Stimulated activated CD8-positive, alpha-beta memory T cell treated with anti-CD3 and anti-CD28 coated beads, Interleukin-2, amount 100 ng/mL, for 1 hour (primary cell): ENCODE measurements at places on chromosomes 4 and X.

DNA sequence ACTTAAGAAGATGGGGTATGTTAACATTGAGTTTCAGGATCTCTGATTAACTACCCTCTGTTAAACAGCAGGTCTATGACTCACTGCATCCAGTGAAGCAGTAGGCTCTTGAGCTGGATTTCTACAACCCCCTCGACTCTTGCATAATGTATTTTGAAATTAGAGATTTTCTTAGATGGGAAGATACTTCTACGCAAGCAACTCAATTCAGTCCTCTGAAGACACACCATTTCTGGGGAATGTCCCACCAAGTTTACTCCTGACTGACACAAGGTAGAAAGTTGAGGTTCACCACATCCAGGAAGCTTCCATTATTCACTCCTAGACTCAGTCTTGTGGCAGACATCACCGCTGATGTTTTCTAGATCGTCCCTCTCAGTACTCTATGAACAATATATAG is 12.9 kb downstream of the PALLD start:
- DNase-seq: no peak

GRCh38 chr4:109944591-109944990 is 31.9 kb downstream of the EGF start:
- DNase-seq: no peak

DNA sequence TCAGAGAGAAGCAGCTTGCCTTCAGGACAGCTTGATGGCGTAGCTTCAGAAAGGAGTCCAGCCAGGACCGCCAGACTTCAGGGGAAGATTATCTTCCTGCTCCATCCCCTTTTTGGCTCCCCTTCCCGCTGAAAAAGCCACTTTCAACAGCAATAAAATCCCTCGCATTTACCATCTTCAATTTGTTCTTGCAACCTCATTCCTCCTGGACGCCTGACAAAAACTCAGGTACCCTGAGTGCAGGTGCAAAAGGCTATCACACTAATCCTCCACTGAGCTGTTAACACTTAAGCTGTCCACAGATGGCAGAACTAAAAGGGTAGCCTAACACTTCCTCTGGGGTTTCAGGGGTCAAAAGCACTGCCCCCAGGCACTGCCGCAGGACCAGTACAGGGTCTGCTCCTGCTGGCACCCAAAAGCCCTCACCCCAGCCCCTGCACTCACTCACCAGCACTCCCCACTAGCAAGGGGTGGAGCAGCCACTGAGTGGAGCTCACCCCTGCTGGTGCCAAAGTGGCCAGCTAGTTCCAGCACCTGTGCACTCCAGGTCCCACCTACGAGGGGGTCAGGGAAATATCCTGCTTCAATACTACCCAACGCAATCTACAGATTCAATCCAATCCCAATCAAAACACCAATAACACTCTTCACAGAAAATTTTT is 145.8 kb downstream of the ADGRA3 start:
- no peak for DNase-seq

DNA sequence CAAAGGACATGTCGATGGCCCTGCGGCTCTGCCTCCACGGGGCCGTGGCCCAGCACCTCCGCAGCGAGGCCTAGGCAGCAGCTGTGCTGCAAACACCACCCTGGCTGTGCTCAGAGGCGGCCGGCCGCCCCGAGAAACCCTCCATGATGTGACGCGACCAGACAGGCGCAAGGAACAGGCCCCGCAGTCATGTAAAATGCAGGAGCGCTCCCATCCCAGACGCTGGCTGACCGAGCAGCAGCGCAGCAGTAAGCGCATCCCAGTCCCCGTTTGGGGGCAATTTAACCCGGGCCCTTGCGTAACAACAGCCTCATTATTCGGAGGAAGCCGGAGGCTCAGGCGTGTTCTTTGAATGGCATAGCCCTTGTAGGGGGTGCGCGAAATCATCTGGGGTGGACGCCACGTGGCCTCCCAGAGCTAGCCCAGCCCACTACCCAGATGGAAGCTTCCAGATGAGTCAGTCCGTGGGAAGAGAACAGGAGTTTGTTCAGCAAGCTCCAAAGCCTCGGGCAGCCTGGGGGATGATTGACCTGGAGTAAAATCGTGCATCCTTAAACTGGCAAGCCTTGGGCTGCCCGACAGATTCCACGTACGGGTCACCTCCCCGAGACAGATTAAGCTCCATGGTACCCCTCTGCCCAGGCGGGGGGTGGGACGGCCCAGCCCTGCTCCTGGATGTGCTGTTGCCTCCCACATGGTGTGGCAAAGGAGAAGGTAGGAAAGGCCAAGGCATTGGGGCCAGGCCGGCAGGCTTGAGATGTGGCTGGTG is 124.0 kb downstream of the HMX1 start:
- no peak for DNase-seq

DNA sequence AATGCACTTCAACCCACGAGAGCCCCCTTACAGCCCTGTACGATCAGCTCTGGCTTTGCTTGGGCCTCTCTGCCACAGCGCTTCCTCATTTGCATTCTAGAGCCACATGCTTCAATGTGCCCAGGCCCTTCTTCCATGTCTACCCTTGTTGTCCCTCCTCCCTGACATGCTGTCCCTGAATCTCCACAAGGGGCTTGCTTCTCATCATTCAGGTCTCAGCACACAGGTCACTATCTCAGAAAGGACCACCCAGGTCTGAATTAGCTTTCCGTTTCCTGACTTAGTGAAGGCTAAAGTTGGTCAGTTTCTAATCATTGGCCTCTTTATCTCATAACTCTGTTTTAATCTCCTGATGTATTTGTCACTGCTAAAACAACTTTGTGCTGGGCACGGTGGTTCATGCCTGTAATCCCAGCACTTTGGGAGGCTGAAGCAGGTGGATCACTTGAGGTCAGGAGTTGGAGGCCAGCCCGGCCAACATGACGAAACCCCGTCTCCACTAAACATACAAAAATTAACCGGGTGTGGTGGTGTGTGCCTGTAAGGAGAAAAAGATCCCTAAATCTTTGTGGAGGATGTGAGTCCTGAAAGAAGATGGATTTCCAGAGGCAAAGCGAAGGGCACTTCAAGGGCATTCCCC is 17.9 kb upstream of the SLC34A2 start:
- no peak for DNase-seq

DNA sequence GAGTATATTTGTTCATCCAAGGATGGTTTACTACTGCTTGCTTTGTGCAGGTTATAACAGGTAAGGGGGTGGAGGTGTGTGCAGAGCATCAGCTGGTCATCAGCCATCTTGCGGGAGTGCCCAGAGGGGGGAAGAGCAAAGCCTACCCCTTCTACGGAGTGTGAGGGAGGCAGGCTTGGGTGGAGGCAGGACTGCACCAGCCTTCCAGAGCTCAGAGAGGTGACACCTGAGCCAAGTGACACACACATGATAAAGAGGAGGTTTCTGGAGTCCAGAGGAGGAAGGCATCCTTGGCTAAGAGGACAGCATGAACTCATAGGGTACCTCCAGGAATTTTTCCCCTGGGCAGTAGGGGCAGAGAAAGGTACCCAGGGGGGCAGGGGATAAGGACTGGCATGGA is 126.6 kb downstream of the TBL1X start:
- no peak for DNase-seq

- no peak for DNase-seq
These were observed 135.3 kb upstream of the AR start for GRCh38 chrX:67408423-67409079.
